Activated CD4-positive, alpha-beta T cell treated with anti-CD3 and anti-CD28 coated beads, Interleukin-2, amount 50 U/mL, for 4 hours (primary cell): ENCODE measurements at places on chromosomes 11 and 22.
A peak's percentile ranks its signal among the peaks of the same experiment; 100 is the strongest.

DNA sequence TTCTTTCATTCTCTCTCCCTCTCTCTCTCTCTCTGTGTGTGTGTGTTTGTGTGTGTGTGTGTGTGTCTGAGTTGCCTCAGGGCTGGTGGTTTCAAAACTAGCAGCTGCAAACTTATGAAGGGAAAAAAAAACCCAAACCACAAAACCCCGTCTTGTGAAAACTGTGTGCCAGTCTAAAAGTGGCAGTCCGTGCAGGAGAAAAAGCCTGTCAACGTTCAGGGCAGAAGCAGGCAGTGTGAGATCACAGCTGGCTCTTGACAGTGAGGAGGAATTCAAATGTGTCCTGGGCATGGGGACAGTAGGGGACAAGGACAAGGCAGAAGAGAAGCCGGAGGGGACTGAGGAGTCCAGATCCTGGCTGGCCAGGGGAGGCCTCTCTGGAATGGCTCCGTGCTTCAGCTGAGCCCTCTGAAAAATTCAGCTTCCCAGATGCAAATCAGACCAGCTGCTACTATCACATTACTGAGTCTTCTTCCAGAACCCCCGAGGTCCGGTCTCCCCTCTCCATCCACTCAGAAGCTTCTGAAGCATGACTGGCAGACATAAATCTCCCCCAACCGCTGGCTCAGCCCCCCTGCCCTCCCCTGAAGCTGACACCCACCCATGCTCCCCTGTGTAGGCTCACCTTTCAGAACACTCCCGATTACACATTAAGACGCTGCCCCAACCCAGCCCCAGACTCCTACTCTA is 31.9 kb downstream of the FLI1 start:
- peak; percentile 19 for DNase-seq

DNA sequence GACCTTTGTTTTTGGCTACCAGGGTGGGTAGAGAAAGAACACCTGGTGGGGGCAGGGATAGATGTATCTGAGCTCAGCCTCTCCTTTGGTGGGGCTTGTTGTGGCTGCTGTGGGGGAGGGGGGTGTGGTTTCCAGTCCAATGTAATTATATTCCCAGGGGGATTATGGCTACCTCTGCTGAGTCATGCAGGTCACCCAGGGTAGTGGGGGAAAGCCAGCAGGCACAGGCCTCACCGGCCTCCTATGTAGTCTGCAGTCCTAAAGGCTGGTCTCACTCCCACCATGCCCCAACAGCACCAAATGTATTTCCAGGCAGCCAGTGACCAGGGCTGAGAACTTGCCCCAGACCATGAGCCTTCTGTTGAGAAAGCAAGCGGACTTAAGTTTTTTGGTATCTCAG is 119.6 kb downstream of the DYNC2H1 start:
- DNase-seq = no peak

DNA sequence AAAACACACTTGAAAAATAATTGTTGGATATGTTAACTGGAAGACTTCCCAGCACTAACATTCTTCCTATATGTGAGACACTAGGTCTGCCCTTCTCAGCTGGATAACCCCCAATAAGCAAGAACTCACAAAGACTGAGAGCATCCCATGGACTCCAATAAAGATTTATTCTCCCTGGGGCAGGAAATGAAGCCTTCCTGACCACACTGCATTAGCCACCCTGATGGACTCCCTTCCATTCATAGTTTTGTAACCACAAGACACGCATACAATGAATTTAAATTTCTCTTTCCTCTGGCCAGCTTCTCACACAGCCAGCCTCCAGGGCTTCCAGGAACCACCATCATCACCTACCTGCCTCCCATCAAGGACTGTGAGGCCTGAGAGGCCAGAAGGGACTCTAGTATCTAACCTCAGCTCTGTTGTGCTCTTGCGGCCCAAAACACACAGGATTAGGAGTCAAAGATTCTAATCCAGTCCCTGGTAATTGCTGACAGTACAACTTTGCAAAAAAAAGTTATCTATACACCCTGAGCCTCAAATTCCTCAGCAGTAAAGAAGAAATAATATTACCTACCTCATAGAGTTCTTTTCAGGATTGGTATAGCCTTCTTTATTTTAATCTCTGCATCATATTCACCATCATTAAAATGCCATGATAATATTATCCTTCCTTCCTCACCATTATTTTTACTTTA is 45.6 kb upstream of the GDPD4 start:
- no peak for DNase-seq

DNA sequence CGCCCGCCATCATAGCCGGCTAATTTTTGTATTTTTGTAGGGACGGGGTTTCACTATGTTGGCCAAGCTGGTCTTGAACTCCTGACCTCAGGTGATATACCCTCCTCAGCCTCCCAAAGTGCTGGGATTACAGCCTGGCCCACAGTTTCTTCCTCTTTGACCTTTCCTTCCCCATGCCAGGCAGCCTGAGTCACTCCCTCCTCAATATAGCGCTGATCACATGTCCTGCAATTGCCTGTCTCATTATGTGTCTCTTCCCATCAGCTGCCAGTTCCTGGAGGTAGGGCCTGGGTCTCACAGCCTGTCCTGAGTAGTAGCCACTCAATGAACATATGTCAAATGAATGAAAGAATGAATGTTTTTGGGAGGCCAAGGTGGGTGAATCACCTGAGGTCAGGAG is 43.0 kb upstream of the CCDC134 start:
- no peak for DNase-seq

DNA sequence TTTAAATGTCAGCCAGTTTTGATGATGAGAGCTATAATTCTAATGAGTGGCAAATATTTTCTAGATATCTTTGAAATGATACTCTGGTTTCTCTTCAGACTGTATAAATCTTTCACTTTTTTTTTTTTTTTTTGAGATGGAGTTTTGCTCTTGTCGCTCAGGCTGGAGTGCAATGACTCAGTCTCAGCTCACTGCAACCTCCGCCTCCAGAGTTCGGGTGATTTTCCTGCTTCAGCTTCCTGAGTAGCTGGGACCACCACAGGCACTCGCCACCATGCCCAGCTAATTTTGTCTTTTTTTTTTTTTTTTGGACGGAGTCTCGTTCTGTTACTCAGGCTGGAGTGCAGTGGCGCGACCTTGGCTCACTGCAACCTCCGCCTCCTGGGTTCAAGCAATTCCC is 113.6 kb downstream of the TEAD1 start:
- no peak for DNase-seq

DNA sequence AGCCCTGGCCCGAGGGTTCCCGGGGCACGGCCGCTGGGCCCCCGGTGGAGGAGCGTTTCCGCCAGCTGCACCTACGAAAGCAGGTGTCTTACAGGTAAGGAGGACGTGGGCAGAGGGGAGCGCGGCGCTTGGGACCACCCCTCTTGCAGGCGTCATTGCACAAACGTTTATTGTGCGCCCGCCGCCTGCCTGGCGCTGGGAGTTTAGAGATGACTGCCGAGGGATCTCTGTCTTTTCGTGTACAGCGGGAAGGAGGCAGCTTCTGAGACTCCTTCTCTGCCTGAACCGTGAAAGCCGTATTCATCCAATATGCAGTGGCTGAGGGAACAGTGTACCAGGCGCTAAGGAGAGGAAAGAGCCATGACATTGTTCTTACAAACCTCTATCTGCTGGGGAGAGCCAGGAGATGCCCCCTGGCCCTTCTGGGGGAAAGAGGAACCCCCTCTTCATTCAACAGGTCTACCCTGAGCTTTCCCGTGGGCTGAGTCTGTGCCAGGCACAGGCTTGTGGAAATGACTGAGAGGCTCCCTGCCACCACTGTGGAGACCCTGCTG is 13.8 kb upstream of the DGKZ start:
- peak; percentile 21 for DNase-seq

DNA sequence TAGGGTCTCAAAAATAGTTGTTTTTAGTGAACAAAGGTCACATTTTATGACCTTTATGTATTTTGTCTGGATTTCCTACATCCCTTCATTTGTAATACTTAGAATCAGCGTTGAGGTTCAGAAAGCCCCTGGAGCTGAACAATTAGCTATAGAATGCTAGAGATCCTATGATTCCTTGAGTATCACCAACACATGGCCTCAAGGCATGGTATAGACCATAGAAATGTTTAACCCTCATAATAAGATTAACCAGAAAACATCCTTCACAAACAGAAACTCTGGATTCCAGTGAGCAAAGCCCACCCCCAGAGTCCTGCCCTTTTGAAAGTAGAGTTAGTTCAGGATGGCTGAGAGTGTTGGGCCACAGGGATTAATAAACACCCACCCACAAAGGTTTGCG is 77.3 kb downstream of the CYB5R2 start:
- no peak for DNase-seq

DNA sequence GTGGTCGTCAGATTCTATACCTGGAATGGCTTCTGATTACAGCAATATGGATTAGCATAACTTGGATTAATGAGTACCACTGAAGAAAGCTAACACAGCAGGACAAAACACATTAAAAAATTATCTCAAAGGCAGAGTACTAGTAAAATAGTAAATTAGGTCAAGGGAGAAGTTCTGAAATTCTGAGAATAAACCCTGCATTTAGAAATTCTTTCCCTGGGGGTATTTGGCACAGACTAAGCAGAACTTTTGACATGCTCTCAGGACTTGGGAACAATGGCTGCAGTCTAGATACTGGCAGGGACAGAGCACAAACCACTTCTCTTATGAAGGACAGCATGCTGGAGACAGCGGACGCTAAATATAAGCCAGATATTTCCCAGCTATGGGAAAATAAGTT is 85.6 kb upstream of the GRIA4 start:
- DNase-seq = no peak

- no peak for DNase-seq
Observed at GRCh38 chr22:39382410-39382809, 17.2 kb upstream of the TAB1 start.

DNA sequence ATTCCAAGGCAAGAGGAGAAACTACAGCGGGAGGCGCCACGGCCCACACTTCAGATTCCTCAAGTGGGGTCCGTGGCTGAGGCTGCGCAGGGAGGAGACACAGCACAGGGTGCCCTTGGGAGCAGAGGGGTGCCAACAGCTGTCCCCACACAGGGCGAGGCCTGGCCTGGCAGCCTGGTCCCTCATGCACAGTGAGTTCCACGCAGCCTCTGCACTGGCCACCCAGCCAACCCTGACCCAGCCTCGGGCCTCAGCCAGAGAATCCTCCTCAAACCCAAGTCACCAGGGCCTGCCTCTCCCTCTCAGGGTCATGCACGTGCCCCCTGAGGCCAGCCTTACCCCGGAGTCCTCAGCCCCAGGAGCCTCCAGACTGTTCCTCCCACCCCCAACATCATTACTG is 22.4 kb upstream of the MOB2 start:
- DNase-seq = no peak

DNA sequence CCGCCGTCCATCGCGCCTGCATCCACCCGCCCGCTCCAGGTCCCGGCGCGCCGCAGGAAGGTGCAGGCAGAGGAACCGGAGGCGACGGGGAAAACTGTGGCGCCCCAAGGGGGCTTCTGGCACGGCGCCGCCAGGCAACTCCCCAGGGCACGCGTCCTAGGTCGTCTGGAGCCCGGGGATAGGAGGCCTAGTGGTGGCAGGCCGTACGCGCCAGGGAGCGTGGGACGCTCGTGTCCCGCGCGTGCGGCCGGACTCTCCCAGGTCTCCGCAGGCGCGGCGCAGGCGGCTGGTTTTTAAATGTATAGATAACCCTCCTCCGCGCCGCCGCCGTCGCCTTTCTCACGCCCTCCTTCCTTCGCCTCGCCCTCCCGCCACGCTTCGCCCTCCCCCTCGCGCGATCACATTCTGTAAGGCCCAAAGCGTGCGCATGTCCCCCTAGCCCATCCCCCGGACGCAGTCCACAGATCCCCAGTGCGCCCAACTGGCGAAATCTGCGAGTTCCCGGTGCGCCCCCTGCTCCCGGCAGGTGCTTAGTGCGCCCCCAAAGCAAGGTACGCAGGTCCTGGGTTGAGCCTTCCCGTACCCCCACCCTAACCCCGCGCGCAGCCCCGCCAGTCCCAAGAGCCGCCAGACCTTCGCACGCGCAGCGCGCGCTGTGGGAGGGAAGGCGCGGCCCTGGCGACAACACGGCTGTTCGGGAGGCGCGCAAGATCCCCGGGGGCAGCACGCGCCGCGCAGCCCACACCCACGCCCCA is at the start of gene ASCL2:
Gene ASCL2, minus strand, starts transcription at position 267 of the 755 bp plus-strand sequence. Its CDS starts 256 bp downstream, at position 11.
- DNase-seq = no peak

DNA sequence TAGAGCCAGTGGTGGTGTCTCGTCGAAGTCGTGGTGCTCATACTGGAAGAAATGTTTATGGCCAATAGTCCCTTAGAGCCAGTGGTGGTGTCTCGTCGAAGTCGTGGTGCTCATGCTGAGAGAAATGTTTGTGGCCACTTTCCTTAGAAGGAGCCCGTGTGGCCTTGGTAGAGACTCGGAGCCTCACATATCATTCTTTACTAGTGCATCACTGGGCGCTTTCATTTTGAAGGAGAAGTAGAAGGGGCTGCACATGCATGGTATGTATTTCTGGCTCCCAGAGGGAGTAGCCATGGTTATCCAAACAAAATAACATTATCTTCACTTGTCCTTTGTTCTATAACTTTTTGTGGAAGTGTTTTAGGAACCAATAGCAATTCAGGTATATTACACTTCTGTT is 69.5 kb downstream of the JAM3 start:
- no peak for DNase-seq
